ENCODE measurements at places on chromosomes 4 and X.
A peak's percentile ranks its signal among the peaks of the same experiment; 100 is the strongest.

DNA sequence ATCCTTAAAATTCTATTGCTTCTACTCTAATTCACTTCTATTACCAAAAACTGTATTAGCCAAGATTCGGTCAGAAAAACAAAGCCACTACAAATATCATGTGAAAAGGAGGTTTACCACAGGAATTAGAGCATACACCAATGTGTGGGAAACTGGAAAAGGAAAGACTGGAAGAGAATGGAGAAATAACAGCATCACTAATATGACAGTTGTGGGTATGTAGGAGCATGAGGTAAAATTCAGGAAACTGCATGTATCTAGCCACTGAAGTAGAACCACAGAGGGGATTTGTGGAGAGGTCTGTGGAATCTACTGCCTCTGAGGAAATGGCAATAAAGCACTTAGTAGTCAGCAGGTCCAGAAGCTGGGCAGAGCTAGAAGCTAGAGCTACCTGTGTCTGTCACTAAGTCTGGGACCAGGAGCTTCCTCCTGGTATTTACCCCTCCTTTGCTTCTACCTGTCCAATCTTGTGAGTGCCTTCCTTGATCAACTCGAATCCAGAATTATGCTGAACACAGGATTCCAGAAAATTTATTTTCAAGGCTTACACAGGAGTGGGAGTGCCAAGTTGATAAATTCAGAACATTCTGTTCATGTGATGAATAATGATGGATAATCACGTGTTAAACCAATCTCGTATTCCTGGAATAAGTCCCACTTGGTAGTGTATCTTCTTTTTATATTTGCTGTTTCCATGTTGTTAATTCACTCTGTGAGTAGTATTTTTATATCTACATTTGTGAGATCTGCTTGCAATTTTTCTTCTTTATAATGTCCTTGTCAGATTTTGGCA lies 52.6 kb downstream of the NAF1 start:
- no peak for DNase-seq

GRCh38 chr4:53935780-53936179 lies 128.6 kb downstream of the CHIC2 start:
- DNase-seq, result peak; percentile 76

- DNase-seq, result peak; percentile 69
These were observed 35.8 kb downstream of the ATXN3L start for GRCh38 chrX:13283950-13284546.

DNA sequence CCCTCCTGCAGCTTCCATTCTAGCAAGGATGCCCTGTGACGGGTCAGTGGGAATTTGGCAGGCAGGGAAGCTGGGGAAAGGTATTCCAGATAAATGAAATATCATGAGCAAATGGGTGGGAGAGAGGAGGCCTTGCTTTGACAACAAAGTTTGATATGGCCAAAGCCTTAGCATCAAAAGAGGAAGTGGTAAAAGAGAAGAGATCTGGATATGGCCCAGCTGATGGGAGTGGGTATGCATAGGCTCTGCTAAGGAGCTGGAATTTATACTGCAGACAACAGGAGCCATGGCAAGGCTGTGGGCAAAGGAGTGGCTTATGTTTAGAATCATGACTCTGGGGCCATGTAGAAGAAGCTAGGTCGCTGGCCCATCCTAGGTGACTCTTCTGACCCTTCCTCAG lies 89.2 kb downstream of the PJA1 start:
- DNase-seq, result no peak

- DNase-seq, result no peak
These were observed 12.2 kb downstream of the NOCT start for GRCh38 chr4:139027776-139028175.

DNA sequence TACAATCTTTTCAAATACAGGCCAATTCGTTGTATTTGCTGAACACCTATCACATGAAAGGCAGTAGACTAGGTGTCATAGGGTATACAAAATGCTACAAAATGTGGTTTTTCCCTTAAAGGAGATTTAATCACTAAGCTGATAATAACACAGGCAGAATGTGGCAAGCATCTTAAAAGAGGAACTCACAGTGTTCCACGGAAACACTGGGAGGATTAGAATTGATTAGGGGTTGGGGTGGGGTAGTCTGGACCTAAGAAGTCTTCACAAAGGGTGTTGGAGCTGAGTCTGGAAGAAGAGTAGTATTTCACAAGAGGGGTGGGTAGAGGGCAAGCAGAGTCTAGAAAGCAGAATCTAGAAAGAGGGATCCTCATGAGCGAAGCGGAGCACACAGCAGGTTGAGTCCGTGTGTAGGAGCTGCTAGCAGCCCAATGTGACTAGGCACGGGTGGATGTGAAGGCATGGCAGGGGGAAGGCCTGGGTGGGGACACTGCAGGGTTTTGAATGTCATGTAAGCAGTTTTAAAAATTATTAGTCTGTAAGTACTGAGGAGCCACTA lies 123.6 kb downstream of the MGST2 start:
- no peak for DNase-seq

DNA sequence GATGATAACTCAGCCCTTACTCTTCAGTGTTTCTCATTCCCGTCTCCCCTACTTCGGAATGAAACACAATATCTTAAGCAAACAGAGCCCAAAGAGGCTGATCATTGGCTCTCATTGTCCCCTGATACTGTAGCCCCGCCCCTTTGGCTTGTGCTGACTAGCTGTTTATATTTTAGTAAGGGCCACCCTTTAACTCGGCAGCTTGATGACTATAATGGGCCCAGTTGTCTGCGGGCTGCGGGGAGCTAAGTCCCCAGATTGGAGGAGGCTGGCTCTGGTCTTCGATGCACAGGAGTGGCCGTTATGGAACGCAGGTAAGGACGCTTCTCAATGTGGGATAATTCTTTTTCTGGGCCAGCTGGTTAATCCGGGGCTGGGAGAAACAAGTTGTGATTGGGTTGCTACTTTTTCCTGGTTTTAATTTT lies at the start of gene TRIM2:
Gene TRIM2, plus strand, starts transcription at position 197 of the 425 bp plus-strand sequence. Its CDS starts 88 bp downstream, at position 285.
- DNase-seq, result no peak

DNA sequence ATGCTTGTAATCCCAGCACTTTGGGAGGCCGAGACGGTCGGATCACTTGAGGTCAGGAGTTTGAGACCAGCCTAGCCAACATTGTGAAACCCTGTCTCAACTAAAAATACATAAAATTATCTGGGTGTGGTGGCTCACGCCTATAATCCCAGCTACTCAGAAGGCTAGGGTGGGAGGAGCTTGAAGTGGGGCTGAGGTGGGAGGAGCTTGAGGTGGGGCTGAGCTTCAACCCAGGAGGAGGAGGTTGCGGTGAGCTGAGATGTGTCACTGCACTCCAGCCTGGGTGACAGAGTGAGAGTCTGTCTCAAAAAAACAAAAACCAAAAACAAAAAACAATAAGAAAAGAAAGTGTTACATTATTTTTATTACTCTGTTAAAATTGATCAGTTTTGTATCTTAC lies 1164.4 kb upstream of the IGFBP7 start:
- DNase-seq, result no peak

DNA sequence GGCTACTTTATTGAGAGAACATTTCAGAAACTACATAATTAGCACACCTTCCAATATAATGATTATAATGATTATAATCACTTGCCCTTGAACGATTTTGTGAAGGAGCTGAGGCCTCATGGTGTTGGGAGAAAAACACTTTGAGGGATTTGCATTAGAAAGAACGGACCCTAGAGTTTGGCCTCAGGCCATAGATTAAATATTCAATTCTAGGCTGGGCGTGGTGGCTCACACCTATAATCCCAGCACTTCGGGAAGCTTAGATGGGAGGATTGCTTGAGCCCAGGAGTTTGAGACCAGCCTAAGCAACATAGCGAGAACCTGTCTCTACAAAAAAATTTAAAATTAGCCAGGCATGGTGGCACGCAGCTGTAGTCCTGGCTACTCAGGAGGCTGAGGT lies 12.9 kb upstream of the PRKG2 start:
- no peak for DNase-seq

GRCh38 chr4:81984746-81985145 lies 389.0 kb downstream of the HNRNPD start:
- no peak for DNase-seq

DNA sequence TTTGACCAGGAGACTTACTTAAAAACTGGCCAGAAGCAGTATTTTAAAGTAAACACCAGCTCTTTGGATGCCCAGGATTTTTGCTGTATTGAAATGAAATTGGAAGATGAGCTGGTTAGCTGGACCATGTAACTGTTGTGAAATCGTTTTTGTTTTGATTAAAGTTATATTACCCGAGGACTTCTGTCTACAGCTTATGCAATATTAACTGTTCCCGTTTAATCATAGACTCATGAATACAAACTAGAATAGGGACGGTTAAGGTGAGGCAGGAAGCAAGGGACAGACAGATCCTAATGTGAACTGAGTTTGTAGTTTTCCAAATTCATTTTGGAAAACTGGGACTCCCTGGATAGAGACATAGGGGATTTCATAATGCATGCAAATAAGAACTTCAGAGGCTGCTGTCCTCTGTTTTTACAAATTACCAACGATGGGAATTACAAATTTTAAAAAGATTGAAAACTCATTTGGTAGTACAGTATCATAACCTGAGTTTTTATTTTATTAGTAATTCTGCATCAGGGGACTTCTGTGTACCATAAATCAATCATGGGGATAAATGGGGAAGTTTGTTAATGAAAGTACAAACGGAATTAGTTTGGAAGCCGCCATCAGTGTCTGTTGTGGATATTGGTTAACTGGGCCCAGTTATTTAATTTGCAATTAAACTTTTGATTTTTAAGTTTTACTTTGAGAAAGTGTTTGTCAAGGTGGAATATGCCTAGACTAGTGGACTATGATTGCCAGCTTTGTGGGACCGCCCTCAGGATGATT lies 304.4 kb downstream of the AFF2 start:
- peak; percentile 27 for DNase-seq

- peak; percentile 41 for DNase-seq
These were observed 1.4 kb downstream of the L1CAM start for GRCh38 chrX:153884590-153884989.

- peak; percentile 62 for DNase-seq
These were observed 45.5 kb downstream of the SRPX start for GRCh38 chrX:38175139-38175538.

- DNase-seq, result no peak
These were observed 39.2 kb upstream of the CCKAR start for GRCh38 chr4:26529479-26529878.

DNA sequence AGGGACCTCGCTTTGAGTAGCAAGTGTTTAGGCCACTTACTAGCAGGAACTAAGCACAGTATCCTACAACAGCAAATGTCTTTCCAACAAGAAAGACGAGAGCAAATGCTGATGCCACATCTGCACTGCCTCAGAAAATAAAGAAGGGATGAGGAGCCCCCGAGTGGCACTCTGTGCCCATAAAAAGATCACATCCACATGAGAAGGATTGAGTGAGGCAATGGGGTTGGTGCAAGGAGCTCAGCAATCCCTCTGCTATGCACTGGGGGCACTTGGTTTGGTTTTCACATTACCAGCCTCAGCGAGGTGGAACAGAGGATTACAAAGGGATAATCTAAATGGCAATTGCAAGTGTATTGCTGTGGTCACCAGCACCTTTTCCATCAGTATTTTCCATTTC lies 252.8 kb upstream of the SLC7A11 start:
- peak; percentile 60 for DNase-seq

GRCh38 chr4:151671541-151672059 lies 89.2 kb downstream of the GATB start:
- no peak for DNase-seq

DNA sequence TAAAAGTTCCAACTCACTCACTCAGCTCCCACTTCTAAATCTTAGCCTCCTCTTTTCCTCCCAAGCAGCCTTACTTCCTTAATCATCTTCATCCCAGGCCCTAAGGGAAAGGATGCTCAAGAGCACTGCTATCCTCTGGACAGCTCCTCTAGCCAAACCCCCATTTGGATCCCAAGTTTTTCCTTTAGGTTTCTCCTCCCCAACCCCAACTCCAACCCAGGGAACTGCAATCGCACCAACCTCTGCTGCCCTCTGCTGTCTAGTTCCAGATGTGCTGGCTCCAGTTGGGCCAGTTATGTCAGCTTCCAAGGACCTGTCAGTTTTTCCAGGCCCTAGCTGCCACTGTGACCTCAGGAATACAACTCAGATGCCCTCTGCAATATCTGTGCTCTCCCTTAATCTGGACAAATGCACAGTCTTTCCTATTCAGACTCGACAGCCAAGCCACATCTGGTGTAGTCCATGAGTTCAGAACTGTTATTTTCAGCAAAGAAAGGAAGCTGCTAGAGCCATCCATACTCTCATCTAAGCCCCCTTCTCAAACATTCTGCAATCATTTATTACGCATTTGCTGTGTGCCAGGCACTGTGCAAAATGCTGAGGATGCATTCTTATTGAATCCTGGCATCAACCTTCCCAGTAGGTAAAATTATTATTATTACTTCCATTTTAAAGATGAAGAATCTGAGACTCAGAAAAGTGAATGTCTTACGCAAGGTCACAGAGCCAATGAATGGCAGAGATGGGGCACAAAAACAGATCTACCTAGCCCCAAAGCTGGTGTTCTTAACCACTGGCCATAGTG lies 12.3 kb upstream of the XPNPEP2 start:
- DNase-seq, result peak; percentile 62

GRCh38 chr4:133910165-133910564 lies 291.4 kb downstream of the PABPC4L start:
- no peak for DNase-seq

- DNase-seq, result no peak
These were observed 53.6 kb upstream of the SHOX start for GRCh38 chrX:576904-577560.
